AG09309 (cell line): ENCODE measurements at places on chromosomes 16 and 17.

- DNase-seq: no peak
These were observed 15.0 kb downstream of the CD300E start for GRCh38 chr17:74608511-74608910.

- DNase-seq: no peak
These were observed 767 bp downstream of the RPS6KB1 start for GRCh38 chr17:59893676-59894100.

- no peak for DNase-seq
These were observed at the start of gene MMP2 for GRCh38 chr16:55478827-55479429. TSS of gene MMP2 (plus strand) at chr16:55479198. CDS start at chr16:55479480, 282 bp downstream.

DNA sequence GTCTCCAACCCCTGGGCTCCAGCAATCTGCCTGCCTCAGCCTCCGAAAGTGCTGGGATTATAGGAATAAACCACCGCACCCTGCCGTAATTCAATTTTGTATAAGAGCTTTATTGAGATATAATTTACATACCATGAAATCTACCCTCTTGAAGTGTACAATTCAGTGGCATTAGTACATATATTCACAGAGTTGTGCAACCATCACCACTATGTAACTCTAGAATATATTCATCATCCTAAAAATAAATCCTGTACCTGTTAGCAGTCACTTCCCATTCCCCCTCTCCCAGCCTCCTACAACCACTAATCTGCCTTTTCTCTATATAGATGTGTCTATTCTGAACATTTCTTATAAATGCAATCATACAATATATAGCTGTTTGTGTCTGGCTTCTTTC lies 26.1 kb downstream of the TOM1L2 start:
- DNase-seq: no peak

GRCh38 chr17:43437756-43438155 lies 39.0 kb downstream of the ARL4D start:
- no peak for DNase-seq

GRCh38 chr16:85412911-85413520 lies 200.1 kb upstream of the GSE1 start:
- DNase-seq: no peak

DNA sequence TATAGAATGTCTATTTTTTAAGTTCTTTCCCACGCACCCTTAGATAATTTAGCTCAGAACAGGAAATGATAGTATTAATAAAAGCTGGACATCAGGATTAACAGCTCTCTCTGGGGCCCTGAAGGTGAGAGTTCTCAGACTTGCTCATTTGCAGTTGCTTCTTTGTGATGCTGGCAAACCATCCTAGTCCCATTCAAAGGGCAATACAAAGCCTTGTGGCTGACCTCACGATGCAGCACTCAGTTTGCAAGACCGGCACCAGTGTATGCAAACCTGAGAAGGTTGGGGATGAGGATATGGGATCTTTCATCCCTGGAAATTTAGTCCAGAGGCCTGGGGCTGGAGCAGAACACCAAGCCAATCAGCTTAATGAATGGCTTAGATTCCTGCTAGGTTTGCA lies 29.3 kb downstream of the STH start:
- no peak for DNase-seq

DNA sequence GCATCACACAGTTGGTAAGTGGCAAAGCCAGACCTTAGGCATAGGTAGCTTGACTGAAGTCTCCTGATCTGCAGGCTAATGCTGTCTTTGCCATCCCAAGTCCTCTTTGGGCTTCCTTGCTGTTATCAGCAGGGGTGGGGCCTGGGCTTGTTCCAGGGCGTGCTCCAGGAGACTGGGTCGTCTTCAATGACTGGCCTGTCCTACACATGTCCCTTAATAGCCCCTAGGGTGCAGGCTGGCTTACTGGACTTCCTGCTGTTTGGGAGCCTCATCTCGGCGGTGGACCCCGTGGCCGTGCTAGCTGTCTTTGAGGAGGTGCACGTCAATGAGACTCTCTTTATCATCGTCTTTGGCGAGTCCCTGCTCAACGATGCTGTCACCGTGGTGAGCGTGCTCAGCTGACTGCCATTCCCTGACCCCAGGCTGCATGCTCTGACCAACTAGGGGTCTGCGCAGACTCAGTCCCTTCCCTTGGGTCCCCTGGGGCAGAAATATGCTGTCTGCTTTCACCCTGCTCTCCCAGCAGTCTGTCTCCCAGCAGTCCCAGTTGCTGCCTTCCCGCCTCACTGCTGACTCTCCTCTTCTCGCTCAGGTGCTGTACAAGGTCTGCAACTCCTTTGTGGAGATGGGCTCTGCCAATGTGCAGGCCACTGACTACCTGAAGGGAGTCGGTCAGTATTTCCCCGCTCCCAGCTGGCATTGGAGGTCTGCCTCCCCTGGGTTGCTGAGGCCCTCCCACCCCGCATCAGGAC lies 6.2 kb downstream of the SLC9A5 start:
- DNase-seq: no peak

DNA sequence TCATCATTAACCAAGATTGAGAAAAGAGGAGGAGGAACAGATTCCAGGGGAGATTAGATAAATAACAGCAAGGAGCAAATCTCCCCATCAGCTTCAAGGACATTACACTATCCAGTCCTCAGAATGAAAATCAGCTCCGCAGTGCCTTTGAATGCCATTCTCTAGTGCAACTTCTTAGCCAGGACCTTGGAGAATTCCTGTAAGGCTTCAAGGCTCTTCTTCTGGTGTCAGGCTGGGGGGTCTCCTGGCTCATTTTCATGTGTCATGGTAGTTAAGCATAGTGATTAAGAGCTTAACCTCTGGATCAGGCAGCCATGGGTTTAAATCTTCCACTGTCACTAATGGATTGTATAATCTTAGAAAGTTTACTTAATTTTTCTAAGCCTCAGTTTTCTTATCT lies 137.3 kb upstream of the CCL2 start:
- DNase-seq: no peak

DNA sequence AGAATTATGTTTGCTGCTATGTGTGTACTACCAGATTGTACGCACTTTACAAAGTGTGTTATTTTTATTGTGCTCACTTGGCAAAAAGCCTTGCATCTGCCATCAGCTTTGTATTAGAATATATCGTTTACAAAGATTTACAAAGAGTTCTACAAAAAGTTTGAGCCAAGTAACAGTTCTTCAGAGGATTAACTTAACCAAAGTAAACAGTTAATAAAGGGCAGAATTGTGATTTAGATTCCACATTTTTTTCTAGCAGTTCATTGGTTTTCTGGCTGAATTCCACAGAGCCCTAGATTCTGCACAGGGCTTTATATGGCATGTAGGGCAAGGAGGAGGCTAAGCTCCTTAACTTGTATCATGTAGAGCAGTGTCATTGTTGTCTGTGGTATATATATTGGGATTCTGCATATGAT lies 29.4 kb downstream of the UTP18 start:
- DNase-seq: no peak

GRCh38 chr17:2309338-2310154 lies 5.8 kb downstream of the SRR start:
- no peak for DNase-seq

DNA sequence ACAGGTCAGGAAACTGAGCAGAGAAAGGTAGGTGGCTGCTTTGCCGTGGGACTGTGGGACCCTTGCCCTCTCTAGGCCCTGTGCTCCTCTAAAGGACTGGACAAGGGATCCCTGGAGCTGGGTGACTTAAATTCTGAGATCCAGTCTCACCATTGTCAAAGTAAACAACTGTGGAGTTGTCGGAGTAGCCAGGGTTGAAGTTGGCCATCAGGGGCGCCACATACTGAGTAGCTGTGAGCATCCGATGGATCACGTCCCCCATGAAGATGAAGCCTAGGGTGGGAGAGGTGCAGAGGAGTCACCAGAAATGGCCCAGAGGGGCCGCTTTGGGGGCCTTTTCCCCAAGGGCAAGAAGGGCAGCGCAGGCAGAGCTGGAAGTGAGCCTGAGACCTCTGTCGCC lies 43.5 kb downstream of the PLXDC1 start:
- DNase-seq: no peak

DNA sequence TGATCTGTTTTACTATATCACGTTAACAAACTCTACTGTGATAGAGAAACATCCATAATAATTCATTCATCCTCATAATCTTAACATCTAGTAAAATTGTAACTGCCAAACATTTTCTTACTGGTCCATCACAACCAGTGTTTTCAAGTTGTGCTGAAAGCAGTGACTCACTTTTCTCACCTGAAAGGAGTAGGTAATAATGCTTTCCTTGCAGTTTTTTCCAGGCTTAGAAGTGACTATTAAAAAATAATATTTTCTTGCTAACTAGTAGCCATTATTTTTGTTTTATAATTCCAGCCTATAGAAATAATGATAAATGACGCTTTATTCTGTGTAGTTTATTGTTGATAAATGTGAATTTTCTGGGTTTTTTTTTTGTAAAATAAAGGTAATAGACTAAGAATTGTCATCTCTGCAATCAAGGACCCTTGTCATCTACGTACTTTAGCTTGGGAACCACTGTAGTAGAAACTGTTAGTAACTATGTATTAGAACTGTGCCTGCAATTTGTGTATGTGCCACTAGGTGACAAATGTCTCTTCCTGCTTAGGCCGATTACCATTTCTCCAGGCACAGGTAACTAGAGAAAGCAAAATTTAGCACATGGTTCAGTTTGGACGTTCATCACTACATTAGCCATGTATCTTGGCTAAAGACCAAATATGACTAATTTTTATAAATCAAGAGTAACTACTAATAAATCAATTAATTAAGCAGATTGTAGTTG lies 409.4 kb upstream of the ERCC4 start:
- no peak for DNase-seq

- DNase-seq: no peak
These were observed 219.4 kb downstream of the MAF start for GRCh38 chr16:79380995-79381602.
